Astrocyte (in vitro differentiated cells and primary cell): ENCODE measurements at places on chromosomes 6 and 20.

GRCh38 chr6:125041740-125042459 is 79.7 kb downstream of the RNF217 start:
- peak; percentile 53 for DNase-seq

GRCh38 chr6:96522465-96523009 is 931 bp downstream of the UFL1 start:
- DNase-seq: peak; percentile 14

DNA sequence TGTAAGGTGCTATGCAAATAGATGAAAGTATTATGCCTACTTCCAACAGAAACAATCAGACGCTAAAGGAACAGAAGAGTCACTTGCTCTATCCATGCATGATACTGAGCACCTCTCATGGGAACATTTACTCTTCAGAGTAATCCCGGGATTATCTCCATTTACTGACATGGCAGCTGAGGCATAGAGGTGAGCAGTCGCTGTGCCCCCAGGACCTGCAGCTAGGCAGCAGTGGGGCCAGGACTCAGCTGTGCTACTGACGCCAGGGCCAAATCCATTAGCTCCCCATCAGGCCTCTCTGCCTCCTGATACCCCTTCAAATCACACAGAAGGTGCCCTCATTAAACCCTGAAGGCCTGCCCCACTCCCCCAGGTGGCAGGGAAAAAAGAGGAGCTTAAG is 51.9 kb downstream of the TRAM2 start:
- no peak for DNase-seq

GRCh38 chr20:33840759-33841435 is 29.7 kb downstream of the CHMP4B start:
- no peak for DNase-seq
